ENCODE measurements at places on chromosomes 6 and 20. TPM values are rescaled to one million over a fixed set of nuclear protein-coding genes. Genes with fewer than 3 reads are reported as not detected.

SALL4 gene
- total RNA-seq: under 0.01 TPM

CLVS2 gene
- total RNA-seq: 59.8 TPM

APCDD1L gene
- total RNA-seq: 1.4 TPM

IL17A gene
- total RNA-seq: not detected

MOG gene
- not detected for total RNA-seq

LST1 gene
- not detected for total RNA-seq

PACRG gene
- not detected for total RNA-seq

FLRT3 gene
- not detected for total RNA-seq

C20orf144 gene
- not detected for total RNA-seq
